Foreskin fibroblast (primary cell): ENCODE measurements at places on chromosomes 4 and X.

DNA sequence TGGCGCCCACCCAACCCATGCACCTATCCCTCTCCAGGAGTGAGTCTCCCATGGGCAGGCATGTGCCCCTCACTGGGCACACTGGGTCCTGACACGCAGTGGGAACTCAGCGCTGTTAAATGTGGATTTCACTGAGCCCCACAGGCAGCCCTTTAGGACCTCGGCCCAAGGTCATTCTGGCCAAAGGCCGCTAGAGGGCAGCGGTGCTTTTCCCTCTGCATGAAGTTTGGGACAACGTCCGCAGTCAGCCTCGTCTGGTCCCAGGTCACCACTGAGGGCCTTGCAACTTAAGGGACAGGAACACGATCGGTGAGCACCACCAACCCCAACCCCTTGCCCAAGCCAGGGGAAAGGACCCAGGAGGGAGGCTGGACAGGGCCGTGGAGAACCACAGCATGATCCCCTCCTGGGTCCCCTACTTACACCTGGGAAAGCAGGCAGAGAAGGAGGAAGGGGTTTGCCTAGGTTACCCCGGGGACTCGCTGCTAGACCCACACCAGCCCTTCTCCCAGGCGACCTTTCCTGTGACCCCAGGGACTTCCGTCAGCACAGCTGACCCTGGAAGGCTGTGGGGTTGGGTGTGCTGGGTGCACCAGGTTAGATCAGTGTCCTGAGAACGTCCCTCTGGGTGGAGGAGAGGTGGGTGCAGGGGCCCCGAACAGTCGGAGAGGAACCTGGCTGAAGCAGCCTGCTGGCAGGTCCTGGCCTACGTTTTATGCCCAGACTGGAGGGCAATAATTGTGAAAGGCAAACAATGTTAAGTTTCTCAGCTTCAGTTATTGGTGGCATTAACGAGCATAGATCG lies 24.0 kb downstream of the CYTL1 start:
- peak; percentile 80 for DNase-seq

- no peak for DNase-seq
These were observed 80.2 kb downstream of the GRIA2 start for GRCh38 chr4:157300701-157301100.

GRCh38 chr4:119246177-119246733 lies 33.7 kb downstream of the USP53 start:
- no peak for DNase-seq

- no peak for DNase-seq
These were observed 12.3 kb upstream of the UCP1 start for GRCh38 chr4:140581078-140581477.

- no peak for DNase-seq
These were observed 30.3 kb downstream of the SORBS2 start for GRCh38 chr4:185781555-185782215.

GRCh38 chr4:54255881-54256280 lies 26.8 kb downstream of the PDGFRA start:
- peak; percentile 68 for DNase-seq

GRCh38 chr4:92101737-92102172 lies 202.0 kb upstream of the GRID2 start:
- peak; percentile 0 for DNase-seq

- DNase-seq, result peak; percentile 41
These were observed 78.8 kb downstream of the TMEM47 start for GRCh38 chrX:34578237-34578636.

- DNase-seq, result no peak
These were observed 44.5 kb downstream of the SEPTIN11 start for GRCh38 chr4:76993787-76994641.

- DNase-seq, result no peak
These were observed at the start of gene HMX1 for GRCh38 chr4:8871417-8872401. Gene HMX1, minus strand, starts transcription at chr4:8871839. Its CDS starts 225 bp downstream, at chr4:8871614.

- DNase-seq, result no peak
These were observed 188.2 kb downstream of the SOWAHB start for GRCh38 chr4:76709772-76710090.

- DNase-seq, result no peak
These were observed 13.6 kb upstream of the CCKAR start for GRCh38 chr4:26503844-26504243.

DNA sequence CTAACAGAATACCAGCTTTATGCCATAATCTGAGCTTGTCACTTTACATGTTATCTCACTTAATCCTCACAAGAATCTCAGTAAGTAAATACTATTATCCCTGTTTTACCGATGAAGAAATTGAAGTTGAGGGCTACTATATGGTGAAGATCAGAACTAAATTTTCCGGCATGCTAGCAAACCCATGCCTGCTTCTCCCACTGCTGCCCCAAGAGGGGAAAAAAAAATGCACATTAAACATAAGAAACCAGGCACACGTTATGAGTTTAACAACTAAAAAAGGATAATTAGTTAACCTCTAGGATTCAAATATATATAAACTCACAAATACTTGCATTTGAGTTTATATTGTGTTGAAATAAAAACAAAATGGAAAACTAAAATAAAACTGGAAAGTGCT lies 10.8 kb downstream of the SLC10A7 start:
- DNase-seq, result no peak

DNA sequence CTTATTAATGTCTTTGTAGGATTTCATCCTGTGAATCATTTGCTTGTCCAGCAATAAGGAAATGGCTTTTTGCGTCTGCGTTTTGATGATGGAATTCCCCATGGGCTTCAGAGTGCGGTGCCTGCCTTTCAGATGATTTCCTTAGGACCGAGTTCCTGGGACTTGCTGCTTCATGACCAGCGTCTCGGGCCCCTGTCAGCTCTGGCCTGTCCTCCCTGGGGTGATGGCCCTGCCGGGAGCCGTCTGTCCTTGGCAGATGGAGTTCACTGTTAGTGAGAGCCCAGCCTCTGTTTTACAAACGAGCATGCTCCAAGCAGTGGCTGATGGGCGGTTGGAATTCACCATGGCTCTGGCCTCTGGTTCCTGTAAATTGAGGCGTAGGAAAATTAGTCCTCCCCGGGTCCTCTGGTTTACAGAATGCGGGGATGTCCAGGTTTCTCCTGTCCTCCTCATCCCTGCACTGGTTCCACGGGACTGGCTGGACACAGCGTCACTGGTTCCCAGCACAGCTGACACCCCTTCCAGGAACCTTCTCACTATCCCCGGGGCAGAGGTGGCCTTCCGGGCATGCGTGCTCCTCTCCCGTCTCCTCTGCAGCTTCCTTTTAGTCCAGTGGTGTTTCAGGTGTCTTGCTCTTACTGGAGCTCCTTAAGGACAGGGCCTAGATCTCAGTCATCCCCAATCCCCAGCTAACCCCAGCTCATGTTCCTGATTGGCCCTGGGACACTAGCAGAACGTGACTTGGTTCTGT lies 34.9 kb downstream of the TBC1D14 start:
- DNase-seq, result no peak

GRCh38 chr4:75658876-75659275 lies 14.3 kb downstream of the G3BP2 start:
- DNase-seq, result peak; percentile 38

DNA sequence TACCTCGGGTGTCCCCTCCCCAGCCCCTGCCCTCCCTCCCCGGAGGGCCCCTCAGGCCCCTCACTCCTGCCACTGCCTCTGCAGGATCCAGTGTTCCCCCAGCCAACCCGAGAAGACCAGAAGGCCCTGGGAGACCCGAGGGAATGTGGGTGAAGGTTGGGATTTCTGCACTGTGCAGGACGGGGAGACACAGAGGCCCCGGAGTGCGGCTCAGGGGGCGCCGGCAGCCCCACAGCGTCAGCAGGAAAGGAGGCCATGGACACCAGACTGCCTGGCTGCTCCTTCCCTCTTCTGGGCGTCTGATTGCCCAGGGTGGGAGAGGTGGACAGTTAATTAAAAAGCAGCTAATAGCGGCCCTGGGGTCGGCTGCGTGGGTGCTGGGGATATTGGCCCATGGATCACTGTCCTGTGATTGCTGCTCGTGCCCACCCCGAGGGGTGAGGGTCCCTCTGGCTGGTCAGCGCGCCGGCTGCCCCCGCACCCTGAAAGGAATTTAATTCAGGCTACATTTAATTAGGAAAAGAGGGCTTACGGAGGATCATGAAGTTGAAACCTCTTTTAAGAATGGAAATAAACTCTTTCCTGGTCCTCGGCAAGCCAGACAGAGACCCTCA lies 57.8 kb upstream of the NKX1-1 start:
- no peak for DNase-seq

- no peak for DNase-seq
These were observed 106.3 kb upstream of the BOD1L1 start for GRCh38 chr4:13733817-13734216.

DNA sequence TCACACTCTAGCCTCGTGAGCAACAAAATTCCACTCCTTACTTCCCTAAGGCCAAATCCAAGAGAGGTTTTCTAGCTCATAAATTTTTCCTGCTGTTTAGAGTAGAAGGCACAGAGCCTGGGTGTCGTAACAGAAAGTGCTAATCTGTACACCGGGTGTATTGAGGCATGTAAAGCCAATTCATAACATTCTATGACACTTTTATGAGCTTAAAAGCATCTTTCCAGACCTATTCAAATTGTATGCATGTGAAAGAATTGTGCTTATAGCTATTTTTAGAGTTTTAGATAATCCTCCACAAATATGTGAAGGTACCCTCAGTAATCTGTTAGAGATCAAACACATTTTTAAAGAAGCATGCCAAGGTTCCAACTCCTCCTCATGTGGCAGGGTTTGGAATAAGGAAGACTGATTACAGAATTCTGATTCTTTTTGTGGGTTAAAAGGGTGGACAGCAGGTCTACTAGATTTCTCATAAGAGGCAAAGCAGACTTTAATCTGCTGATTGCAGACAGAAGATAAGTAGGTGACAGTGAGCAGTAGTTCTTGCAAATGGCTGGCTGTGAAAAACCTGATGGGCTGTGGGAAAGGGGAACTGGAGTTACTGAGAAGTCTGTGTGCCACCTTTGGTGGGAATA lies 25.5 kb upstream of the LRCH2 start:
- peak; percentile 18 for DNase-seq

DNA sequence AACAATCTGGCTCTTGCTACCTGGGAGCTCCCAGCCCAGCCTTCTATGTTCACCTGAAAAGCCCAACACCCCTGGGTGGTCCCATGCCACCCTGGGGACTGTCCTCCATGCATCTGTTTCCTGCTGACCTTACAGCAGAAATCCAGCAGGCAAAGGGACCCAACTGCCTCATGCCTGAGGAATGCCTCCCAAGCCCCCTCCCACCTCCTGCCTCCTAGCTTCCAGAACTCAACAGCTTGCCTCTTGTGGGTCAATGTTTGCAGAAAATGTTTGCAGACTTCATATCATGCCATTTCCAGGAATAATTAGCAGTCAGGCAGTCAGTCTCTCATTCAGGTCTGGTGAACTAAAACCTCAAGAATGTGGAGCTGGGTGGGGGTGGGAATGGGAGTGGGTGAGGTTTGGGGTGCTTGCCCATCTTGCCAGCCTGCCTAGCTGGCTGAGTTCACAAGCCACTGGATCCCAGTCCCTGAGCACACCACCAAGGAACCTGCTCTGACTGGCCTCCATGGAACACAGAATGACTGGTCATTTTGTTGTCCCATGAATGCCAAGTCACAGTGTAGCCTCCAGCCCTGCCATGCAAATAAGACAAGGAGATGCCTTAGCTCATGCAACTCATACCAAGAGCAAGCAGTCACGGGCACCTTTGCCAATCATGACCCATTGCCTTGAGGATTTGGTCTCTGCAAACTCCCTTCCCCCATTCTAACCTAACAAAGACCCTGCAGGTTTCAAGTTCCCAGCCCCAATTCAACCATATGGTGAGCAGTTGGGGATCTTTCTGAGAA lies 12.1 kb upstream of the PLAC1 start:
- peak; percentile 49 for DNase-seq

DNA sequence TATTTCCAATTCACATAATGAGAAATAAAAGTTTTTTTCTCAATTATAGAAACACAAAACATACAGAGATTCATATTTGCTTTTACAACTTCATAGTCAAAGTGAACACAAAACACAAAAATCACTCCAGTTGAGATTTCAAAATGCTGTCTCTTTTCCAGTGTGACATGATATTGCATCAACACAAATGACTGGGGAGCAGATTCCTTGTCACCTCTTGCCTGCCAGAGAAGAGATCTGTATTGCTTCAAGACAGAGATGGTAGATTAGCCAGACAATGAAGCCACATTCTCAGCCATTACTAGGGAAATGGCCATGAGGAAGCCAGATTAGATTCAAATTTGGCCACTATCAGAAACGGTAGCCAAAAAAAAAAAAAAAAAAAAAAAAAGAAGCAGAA lies 2313.1 kb upstream of the AGA start:
- no peak for DNase-seq

- DNase-seq, result no peak
These were observed at the start of gene FGF16 for GRCh38 chrX:77446908-77447652. Gene FGF16, plus strand, starts transcription at chrX:77447389. Its CDS starts 286 bp downstream, at chrX:77447675.

GRCh38 chrX:53795576-53795975 lies 109.1 kb upstream of the HUWE1 start:
- DNase-seq, result peak; percentile 3

DNA sequence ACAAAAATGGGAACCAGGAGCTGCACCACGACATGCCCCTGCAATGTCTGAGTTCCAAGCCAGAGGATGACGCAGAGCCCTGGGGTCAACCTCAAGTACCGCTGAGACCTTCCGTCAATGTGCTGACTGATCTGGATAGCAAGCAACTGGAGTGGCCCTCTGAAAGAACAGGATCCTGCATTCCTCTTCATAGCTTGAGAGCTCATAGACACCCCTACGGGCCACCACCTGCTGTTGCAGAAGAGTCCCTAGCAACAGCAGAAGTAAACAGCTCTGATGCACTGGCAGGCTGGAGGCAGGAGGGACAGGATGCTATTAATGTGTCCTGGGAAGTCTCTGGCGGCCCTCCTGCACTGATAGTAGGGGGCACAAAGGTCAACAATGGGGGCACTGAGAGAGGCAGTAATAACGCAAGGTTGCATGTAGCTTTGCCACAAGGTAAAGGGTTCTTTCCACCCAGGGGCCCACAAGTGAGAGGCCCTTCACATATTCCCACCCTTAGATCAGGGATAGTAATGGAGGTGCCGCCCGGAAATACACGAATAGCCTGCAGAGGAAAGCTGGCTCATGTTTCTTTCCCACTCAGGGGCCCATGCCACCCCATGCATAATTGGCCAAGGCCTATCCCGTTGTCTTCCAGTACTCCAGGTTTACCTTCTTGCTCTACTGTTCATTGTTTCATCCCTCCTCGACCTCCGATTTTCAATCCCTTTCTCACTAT lies 1.3 kb downstream of the PRR32 start:
- no peak for DNase-seq

DNA sequence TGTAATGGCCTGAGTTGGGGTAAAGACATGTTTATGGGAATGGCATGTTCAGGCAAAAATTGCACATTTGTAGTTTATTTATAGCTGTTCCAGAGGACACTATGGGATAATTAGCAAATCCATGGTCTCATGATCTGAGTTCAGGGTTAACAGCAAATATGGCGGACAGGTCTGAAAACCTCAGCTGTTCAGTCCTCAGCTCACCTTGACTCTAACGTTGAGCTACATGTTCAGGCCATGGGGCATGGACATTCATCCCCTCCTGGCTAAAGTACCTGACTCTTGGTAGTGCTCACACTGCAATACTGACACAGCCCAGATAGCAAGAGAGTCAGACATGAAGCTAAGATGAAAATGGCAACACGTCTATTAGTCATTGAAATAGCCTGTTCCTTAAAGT lies 161.6 kb upstream of the GPC4 start:
- DNase-seq, result no peak

DNA sequence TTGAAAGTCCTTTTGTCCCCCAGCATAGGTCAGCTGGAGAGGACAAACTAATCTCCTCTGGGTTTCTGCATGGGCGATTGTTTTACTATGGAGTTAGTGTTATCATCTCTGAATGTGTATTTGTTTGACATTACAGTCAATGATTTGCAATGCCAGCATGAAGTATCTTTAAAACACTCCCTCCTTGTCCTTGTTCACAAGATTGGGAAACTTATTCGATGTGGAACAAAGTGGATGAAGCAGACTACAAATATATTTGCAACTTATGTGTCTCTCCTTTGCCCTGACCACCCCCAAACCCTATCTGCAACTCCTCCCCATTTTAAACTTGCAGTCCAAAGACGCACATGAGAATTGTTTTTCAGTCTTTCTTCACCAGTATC lies 1.5 kb upstream of the PITX2 start:
- DNase-seq, result no peak
